Epithelial cell of umbilical artery (primary cell): ENCODE measurements at places on chromosomes 13 and 19. TPM values are rescaled to one million over a fixed set of nuclear protein-coding genes. Genes with fewer than 3 reads are reported as not detected.

The CEACAM4 gene
- not detected in 2 replicates for total RNA-seq

The C19orf33 gene
- 6.7 and 7.5 TPM in 2 replicates for total RNA-seq

The NKPD1 gene
- 0.30 and 0.32 TPM in 2 replicates for total RNA-seq

The CGB2 gene
- total RNA-seq: 0.46 TPM in 1 of 2 replicates, not detected in the other

The LRRC25 gene
- not detected in 2 replicates for total RNA-seq

The ZNF737 gene
- 6.8 and 7.1 TPM in 2 replicates for total RNA-seq

The ALKBH7 gene
- total RNA-seq: 40.3 and 74.1 TPM in 2 replicates

The ZNF701 gene
- 10.9 and 14.9 TPM in 2 replicates for total RNA-seq

The ASF1B gene
- 17.9 TPM in 2 replicates for total RNA-seq

The SERPINE3 gene
- total RNA-seq: not detected in 2 replicates

The FLT1 gene
- 143 and 328 TPM in 2 replicates for total RNA-seq

The RHPN2 gene
- 2.1 and 2.3 TPM in 2 replicates for total RNA-seq

The ZNF99 gene
- total RNA-seq: not detected in 2 replicates

The BCAM gene
- total RNA-seq: 10.0 and 19.8 TPM in 2 replicates

The CYP4F8 gene
- not detected in 2 replicates for total RNA-seq

The RGL3 gene
- total RNA-seq: 2.1 and 3.2 TPM in 2 replicates

The C19orf67 gene
- total RNA-seq: not detected in 2 replicates

The ZNF221 gene
- 3.2 and 10.6 TPM in 2 replicates for total RNA-seq

The IGSF23 gene
- total RNA-seq: not detected in 2 replicates

The CKAP2 gene
- total RNA-seq: 22.7 and 36.2 TPM in 2 replicates

The ZNF112 gene
- total RNA-seq: 7.8 and 16.1 TPM in 2 replicates

The MRPS31 gene
- 16.2 and 23.3 TPM in 2 replicates for total RNA-seq

The ZNF729 gene
- not detected in 2 replicates for total RNA-seq

The SWSAP1 gene
- 0.61 and 0.65 TPM in 2 replicates for total RNA-seq

The ZNF816 gene
- total RNA-seq: 11.0 and 16.4 TPM in 2 replicates

The PLIN4 gene
- total RNA-seq: under 0.01 TPM in 1 of 2 replicates, not detected in the other

The ZNF497 gene
- 0.65 and 1.4 TPM in 2 replicates for total RNA-seq

The ARL11 gene
- total RNA-seq: 0.30 and 0.32 TPM in 2 replicates

The SIGLEC5 gene
- not detected in 2 replicates for total RNA-seq

The PSG7 gene
- total RNA-seq: not detected in 2 replicates
